ENCODE measurements at places on chromosomes 7 and 10.

- DNase-seq: no peak
Observed at GRCh38 chr7:69837387-69838068, 239.3 kb downstream of the AUTS2 start.

- no peak for DNase-seq
Observed at GRCh38 chr7:155527664-155528063, 18.7 kb downstream of the CNPY1 start.

DNA sequence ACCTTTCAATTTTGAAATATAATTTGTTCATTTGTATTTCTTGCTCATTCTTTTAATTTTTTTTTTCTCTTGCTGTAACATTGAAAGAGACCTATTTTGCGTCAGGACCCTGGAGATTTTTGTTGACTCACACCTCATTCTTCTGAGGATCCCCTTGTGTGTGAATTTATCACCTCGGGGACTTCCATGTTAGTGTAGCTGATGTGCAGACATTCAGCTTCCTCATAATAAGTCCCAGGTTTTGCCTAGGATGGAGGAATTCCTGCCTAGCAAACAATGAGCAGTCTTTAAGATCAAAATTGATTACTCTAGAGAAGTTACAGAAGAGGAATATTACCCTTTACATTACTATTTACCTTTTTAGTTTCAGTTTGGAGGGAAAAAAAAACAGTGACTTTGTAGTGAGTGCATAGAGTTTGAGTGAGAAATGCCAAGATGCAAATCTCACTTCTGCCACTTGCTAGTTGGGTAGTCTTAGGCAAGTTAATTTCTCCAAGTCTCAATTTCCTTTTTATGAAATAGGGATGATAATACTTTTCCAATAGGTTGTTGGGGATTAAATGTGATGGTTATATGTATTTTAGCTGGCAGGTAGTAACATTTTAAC, 14.3 kb downstream of the TES start:
- no peak for DNase-seq

- no peak for DNase-seq
Observed at GRCh38 chr7:154438571-154439367, 386.6 kb downstream of the DPP6 start.

GRCh38 chr7:43164757-43165156, 52.3 kb downstream of the HECW1 start:
- DNase-seq: no peak

- DNase-seq: no peak
Observed at GRCh38 chr10:1550291-1550595, 187.1 kb downstream of the ADARB2 start.

DNA sequence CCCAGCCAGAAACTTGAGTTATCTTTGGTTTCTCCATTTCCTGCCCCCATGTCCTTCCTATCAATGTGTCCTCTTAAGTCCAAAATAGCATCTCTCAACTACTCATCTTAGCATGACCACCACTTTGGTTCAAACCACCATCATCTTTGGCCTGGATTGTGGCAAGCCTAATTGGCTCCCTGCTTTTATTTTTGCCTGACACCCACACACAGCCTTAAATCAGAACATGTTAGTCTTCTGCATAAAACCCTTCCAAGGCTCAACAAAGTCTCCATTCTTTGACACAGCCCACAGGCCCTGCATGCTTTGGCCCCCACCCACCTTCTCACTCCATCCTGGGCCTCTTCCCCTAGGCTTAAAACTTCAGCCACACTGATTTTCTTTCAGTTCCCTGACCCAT, 2.0 kb upstream of the TSPAN14 start:
- DNase-seq: no peak

- DNase-seq: no peak
Observed at GRCh38 chr7:9181356-9181755, 747.9 kb downstream of the NXPH1 start.

GRCh38 chr7:69665369-69665768, 67.1 kb downstream of the AUTS2 start:
- no peak for DNase-seq

DNA sequence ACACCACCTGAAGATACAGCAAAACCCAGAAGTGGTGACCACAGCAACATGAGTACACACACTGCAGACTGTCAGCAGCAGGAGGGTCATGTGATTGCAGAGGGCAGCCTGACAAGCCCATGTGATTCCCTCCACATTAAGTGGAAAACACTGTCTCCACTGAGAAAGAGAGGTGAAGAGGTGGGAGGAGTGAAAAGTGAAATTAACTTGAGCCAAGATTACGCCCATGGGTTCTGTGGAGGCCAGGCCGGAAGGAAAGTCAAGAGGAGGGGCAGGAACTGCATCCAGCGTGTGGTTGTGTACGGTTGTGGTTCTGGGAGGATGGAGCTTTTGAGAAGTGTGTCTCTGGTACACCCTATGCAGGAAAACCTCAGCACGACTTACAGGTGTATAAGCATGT, 138.5 kb downstream of the PLXNA4 start:
- peak; percentile 63 for DNase-seq

DNA sequence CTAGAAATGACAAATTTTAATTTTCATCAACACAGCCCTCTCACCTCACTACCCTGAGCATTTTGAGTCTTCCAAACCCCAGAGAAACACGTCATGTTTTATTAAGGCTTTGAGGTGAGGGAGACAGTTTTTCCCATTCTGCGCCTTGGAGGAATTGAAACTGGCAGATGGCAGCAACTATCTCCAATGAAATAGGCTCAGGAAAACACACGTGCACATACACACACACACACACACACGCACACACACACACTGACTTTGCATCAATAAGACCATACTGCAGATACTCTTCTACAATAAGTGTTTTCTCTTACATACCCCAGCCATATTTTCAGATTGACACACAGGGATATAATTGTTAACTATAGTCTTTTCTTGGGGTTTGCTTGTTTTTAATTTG, 3.2 kb upstream of the SFTPA2 start:
- DNase-seq: no peak

GRCh38 chr7:46257761-46258448, 336.8 kb upstream of the IGFBP3 start:
- DNase-seq: no peak

GRCh38 chr7:150740053-150740452, 2.8 kb downstream of the GIMAP5 start:
- DNase-seq: no peak

- DNase-seq: no peak
Observed at GRCh38 chr10:22986771-22987542, 59.1 kb downstream of the ARMC3 start.
